NCI-H1930 (cell line): ENCODE measurements at places on chromosomes 3 and 15.
A peak's percentile ranks its signal among the peaks of the same experiment; 100 is the strongest.

DNA sequence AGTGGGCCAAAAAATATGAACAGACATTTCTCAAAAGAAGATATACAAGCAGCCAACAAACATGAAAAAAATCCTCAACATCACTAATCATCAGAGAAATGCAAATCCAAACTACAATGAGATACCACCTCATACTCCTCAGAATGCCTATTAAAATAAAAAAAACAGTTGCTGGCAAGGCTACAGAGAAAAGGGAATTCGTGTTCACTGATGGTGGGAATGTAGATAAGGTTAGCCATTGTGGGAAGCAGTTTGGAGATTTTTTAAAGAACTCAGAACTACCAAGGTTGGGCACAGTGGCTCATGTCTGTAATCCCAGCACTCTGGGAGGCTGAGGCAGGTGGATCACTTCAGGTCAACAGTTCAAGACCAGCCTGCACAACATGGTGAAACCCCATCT is 27.8 kb upstream of the C15orf40 start:
- no peak for DNase-seq

- DNase-seq: no peak
Measured at GRCh38 chr3:31219131-31219843, 313.4 kb upstream of the STT3B start.

DNA sequence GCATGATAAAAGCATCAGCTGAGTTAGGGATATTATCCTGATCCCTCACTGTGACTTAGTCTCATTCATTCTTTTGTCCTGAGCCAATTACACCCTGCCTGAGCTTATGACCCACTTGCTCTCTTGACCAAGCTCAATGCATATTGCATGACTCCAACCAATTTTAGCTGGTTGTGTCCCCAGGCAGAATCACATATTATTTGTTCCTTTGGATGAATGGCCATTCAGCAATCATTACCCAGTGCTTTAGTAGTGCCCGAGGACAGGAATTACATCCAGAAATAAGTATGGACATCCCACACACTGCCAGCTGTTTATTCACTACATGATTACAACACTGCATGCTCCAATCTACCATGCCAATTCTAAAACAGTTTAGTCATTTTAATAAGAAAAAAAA is 322.5 kb downstream of the ZBBX start:
- DNase-seq: peak; percentile 69

- DNase-seq: no peak
Measured at GRCh38 chr3:181722156-181722555, 10.4 kb downstream of the SOX2 start.

DNA sequence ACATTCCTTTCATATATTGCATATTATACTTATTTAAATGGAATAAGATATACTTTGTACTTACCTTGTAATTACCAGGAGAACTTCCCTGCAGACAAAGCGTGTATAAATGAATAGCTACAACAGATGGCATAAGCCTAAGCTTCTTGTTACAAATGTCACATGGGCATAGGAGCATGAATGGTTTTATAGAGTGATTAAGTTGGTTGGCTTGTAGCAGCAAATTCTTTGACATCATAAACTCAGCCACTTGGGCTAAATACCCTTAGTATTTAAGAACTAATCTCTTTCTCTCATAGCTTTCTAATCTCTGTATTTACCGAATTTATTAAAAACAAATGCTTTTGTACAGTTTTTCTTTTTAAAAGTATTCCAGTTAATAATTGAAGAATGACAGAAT is at the start of gene UBAP1L:
Gene UBAP1L, minus strand, starts transcription at position 115 of the 400 bp plus-strand sequence. CDS start 8,985 bp downstream, outside the sequence.
- DNase-seq: no peak

GRCh38 chr3:196868297-196868661 is 559 bp downstream of the SENP5 start:
- DNase-seq: no peak

DNA sequence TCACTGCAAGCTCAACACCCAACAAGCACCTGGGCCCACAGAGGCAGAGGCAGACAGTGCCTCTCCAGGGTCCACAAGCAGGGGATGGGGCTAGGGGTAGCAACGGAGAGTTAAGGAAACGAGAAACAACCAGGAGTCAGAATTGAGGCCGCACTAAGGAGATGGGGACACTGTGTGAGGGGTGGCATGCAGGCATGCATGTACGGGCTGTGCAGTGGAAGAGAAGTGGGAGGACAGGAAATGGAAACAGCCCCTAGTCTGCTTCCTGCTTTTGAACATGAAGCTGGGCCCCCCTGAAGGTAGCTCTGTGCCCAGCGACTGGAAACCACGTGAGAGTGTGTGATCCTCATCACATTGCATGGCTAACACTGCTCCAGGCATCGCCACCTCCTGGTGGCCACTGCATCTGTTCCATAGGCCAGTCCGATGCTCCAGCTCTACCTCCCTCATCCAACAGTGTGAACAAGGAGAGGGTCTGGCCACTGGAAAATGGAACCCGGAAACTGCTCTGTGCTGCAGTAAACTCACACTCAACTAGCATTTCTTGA is 44.0 kb downstream of the XXYLT1 start:
- DNase-seq: no peak

DNA sequence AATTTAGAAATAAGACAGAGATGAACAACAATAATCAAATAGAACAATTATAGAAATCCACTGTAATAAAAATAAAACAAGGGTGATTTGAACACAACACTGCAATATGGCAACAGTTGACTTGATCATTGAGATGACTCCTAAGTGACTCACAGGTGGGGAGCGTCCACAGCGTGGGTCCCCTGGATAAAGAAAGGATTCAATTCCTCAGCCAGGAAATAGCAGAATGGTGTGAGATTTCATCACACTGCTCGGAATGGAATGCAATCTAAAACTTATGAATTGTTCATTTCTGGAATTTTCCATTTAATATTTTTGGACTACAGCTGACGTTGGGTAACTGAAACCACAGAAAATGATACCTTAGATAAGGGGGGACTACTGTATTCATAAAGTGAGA is 82.0 kb downstream of the CNTN3 start:
- no peak for DNase-seq

DNA sequence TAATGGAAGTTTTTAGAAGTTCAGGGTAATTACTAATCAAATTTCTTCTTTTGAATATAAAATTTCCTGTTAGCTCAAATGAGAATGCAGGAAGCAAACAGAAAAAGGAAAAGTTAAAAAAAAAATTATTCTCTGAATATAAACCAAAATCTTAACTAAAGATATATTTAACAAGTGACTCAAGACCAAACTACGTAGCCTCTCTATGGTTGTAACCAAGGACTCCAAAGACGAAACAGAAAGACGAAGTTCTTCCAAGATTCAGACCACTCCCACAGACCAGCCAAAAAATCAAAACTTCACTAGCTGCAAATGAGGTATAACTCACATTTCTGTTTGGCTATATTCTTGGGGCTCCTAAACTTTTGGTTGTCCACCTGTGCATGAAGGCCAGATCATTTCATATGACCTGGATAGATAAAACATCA is 846.5 kb upstream of the ALCAM start:
- DNase-seq: no peak

- DNase-seq: no peak
Measured at GRCh38 chr15:56934269-56934668, 15.8 kb downstream of the TCF12 start.

DNA sequence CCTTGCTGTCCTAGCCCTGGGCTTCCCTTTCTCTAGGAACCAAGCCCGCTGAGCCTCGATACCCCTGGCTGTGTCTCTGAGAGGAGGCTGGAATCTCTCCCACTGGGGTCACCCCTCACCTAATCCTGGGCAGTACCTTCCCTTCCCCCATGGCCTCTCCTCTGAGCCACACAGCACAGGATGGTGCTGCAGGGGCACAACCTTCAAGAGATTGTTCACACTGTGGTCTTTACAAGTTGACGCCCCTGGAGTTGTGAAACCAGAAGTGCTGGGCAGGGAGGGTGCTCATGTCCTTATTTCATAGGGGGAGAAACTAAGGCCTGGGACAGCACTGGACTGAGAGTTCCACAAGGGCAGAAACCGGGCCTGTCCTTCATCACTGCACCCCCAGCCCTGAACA is 70.9 kb upstream of the TMEM115 start:
- no peak for DNase-seq

DNA sequence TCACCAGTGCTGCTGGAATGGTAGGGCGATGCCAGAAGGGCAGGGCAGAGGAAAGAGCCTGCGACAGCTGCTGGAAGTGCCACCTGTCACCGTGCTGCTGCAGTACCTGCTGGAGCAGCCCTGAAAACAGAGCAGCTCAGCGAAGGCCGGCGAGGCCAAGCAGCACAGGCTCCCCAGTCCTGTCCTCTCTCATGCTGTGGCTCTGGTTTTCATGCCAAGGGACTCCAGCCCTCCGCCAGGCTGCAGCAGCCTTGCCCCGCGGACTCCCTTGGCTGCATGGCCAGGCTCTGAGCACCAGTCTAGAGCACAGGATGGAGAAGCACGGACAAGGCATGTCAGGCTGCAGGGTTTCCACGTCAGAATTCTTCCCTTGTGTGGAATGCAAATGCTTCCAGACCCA is 43.9 kb downstream of the ADCY5 start:
- DNase-seq: no peak
